ENCODE measurements at places on chromosomes 1 and 21.

DNA sequence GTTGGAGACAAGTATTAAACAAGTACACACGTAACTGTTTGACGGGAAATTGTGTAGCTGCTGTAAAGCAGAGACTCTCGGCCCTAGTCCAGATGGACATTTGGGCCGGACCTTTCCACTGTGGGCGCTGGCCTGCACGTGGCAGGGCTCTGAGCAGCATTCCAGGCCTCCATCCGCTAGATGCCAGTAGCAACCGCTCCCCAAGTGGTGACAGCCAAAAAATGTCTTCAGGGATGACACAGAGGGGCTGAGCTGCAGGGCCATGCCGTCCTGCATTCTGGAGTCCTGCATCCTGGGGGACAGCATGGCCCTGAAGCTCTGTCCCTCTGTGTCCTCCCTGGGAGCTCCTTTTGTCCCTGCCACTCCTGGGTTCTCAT, 24.8 kb downstream of the A3GALT2 start:
- DNase-seq = no peak

DNA sequence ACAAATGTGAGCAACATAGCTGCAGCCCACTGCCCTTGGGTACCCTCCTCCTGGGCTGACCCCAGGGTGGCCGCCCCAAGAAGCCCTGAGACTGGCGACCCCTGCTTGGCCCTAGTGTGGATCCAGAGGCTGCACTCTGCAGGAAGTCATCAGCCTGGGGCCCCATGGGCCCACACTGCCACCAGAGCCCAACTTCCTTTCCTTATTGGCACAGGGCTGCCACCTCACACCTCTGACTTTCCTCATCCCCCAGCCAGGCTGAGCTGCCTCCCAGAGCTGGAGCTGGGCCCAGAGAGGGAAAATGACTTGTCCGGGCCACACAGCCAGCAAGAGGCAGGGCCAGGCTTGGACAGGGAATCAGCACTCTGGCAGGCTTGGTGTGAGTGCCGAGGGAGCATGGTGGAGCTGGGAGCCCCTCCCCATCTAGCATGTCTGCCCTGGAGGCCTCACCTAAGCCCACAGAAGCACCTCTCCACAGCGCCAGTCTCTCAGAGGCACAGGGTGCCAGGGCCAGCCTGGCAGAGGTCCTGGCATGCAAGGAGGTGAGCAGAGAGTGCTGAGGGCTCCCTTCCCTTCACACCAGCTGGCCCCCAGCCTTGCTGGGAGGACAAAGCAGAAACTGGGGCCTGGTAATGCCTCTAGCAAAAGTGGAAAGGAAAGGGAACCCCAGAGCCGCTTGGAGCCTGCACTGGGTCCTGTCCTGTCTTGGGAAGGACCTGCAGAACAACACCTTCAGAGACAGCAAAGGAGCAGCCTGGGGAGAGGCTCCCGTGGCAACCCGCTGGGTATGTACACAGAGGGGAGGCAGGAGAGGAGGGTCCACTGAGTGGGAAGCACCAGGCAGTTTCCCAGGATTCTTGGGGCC, 3.2 kb downstream of the RAP1GAP start:
- DNase-seq = no peak

- DNase-seq = peak; percentile 81
Observed at GRCh38 chr1:10958614-10959013, 53.8 kb upstream of the TARDBP start.

DNA sequence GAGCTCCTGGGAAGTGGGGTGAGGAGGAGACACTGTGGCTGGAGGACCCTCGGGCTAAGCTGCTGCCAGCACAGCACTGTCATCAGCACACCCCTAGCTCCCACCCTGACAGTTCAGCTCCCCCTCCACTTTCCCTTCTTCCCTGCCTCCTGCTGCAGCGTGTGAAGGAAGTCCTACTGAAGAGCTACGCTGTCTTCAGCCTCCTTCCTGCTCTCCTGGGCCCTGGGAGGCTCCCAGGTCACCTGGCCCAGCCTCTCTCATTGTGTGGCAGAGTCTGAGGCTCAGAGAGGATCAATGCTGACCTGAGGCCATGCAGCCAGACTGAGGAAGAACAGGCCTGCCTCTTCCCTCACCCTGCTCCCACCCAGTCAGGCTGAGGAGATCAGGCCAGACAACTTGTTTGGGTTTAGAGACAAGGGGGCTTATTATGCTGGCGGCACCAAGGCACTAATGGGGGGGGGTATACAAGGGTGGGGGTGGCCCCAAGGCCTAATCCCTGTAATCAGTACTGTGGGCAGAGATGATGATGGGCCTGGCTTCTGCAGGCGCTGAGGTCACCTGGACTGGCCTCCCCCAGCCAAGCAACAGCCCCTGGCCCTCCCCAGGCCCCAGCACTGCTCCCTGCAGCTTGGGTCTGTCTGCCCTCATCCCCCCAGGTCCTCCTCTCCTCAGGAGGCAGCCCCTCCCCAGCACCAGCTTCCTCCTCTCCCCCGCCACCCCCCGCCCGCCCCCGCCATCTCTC, 9.1 kb downstream of the NES start:
- DNase-seq = peak; percentile 59

DNA sequence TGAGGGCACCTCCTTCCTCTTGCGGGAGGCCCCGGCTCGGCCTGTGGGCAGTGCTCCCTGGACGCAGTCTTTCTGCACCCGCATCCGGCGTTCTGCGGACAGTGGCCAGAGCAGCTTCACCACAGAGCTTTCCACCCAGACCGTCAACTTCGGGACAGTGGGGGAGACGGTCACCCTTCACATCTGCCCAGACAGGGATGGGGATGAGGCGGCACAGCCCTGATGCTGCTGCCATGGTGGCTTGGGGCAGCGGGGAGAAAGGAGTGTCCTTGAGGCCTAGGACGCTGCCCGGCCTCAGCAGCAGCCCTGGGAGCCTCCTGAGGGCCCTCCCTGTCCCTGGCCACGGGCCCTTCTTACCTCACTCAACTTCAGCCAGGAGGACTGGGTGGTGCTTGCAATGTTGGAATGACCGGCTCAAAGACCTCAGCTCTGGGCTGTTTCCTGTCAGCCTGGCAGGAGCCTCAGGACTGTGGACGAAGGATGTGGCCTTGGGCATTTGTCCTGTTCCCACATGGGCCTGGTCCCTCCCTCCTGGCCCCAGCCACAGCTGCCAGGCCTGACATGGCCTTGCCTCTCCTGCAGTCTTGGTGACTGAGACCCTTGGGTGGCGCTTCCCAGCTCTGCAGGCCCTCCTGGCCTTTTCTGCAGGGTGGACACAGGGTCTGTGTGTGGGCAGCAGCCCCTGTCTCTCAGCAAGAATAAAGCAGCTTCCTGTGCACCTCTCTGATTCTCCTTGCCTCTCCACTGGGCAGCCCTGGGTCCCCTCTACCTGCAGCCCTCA, 45.9 kb downstream of the TRIM11 start:
- DNase-seq = no peak

DNA sequence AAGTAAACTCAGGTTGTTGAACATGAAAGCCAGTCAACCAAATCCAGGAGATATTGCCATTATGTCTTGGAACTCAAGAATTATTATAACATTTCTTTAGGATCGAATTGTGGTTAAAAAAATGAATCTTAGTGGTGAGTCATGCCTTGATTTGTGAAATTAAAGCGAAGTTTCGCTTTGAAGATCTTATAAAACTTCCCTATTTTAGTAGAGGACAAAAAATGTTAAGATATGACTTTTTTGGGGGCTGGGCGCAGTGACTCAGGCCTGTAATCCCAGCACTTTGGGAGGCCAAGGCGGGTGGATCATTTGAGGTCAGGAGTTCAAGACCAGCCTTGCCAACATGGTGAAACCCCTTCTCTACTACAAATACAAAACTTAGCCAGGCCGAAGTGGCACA, 39.5 kb upstream of the PTBP2 start:
- DNase-seq = no peak

DNA sequence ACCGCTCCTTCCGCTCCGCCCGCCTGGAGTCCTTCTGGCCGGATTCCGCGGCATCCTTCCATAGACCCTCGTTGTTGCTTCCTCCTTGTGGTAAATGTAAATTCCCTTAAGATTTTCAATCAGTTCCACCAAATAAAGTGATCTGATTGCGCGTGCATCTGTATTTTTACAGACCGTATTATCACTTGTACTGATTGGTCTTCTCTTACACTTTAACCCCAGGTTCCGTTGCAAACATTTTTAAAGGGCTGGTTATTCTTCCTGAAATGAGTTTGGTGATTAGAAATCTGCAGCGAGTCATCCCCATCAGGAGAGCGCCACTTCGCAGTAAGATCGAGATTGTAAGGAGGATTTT, 483 bp downstream of the YBEY start:
- no peak for DNase-seq

- DNase-seq = peak; percentile 55
Observed at GRCh38 chr1:114037631-114037890, 58.3 kb downstream of the OLFML3 start.

DNA sequence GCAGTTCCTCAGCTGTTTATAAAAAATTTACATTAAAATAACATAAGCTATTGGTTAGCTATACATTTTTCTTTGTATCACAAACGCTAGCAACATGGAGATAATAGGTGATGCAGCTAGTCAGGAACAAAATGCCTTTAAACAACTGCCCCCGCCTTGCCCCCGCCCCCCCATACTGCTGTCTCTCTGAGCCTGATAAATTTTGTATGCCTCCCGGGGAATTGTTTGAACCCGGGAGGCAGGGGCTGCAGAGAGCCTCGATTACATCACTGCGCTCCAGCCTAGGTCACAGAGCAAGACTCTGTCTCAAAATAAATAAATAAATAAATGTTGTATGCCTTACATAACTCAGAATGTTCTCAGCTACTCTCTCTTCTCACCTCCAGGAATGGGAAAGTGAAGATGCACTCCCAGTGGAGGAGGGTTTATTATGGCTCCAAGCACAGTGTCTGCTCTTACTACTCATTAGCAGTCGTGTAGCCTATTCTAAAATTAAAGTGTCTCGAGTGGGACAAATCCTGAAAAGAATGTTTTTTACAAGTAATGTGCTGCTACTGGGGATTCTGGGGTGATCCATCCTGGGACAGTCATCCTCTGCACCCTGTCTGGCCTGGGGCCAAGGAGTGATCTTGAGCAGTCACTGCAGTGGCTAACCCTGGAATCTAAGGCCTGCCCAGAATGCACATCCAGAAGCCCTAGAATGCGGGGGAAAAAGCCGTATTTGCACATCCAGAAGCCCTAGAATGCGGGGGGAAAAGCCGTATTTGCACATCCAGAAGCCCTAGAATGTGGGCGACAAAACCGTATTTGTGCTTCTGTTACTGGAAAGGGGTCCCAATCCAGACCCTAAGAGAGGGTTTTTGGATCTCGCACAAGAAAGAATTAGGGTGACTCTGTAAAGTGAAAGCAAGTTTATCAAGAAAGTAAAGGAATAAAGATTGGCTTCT, 39.4 kb upstream of the ZNF496 start:
- no peak for DNase-seq

DNA sequence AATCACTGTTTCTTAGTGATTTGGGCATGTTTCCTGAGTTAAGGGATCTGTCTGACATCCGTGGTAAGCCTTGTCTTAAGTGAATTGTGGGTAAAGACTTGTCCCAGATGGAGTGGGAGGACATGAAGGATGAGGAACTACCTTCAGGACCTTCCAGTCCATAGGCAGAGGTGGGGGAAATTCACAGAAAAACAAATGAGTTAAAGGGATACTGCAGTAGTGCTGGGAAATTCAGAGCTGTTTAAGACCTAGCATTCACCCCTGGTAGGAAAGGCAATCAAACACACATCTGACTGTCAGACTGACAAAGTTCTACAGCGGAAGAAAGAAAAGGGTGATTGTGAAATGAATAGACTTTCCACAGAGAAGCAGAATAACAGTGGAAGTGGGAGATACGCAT, 3.0 kb downstream of the GNAT2 start:
- DNase-seq = no peak

GRCh38 chr1:147091801-147092200, 80.5 kb downstream of the PRKAB2 start:
- DNase-seq = no peak

DNA sequence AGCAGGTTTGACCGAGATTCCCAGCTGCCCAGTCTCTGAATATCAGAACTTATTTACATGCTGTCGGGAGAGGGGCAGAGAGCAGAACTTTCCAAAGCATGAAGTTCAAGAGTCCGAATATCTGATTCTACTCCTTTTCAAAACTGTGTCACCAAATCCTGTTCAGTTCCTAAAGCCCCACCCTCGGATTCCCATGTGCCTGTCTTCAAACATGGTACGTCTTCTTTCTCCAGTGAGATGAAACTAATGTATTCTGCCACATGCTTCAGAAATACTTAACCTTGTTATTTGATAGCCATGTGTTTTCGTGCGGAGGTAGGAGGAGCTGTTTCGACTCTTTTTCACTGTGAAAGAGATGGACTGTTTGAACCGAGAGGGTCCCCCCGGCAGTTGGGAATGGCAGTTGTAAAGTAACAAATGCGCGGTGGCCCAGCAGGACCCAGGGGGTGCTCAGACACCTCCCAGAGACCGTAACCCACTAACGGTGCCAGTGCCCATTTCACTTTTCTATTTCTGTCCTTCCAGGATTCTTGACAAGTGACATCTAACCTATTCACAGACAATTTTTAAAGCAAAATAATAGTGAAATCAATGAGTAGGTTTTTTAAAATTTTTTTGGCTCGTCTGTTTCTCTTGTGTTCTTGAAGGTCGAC, 67.2 kb downstream of the ZBTB18 start:
- no peak for DNase-seq

DNA sequence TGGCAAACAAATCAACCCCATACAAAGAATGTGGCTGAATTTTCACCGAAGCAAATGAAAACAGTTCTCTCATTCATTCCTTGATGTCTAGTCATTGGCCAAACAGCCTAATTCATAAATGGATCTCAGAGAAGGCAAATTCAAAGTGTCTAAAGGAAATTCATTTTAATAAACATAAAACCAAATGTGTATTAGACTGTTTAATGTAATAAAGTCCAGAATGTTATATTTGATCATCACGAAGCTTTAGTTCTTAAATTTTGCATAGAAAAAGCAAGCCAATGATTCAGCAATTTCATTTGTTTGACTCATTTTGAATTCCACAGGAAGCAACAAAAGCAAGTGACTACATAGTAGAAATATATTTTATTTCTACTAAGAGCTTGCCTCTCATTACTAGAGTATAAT, 379.2 kb upstream of the ADAMTS5 start:
- DNase-seq = no peak

- DNase-seq = no peak
Observed at GRCh38 chr1:228208831-228209551, 1.1 kb downstream of the OBSCN start.

DNA sequence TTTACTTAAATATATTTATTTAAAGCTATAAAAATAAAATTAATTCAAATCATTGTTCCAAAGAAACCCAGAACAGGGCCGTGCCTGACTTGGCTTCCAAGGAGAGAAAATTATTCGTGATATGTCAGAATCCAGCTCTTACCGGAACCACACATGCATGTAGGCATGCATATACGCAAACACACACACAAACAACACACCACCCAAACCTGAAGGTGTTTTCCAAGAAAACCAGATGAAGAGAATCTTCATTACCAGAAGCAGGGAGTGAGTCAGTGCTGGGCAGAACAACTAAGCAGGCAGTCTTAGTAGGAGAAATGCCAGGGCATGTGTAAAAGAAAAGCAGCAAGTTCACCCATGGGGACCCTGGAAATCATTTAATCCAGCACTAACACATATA, 432.0 kb upstream of the BEND5 start:
- no peak for DNase-seq

DNA sequence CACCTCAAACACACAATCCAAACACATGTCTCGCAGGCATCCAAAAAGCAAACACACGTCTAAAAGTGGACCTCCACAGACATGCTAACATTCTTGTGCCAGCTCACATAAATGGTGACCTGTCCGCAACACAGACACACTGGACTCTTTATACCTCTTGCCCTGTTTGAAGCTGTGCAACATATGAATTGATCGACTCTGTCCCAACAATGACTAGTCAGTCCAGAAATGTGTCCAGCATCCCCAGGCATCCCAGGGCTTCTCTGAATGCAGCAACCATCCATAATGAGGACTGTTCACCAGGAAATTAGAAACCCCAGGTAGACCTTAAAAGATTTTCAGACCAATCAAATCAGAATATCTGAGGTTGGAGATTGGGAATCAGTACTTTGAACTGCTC, 3.2 kb downstream of the DDR2 start:
- DNase-seq = no peak
